ENCODE measurements at places on chromosomes 13 and 19.
A peak's percentile ranks its signal among the peaks of the same experiment; 100 is the strongest.

DNA sequence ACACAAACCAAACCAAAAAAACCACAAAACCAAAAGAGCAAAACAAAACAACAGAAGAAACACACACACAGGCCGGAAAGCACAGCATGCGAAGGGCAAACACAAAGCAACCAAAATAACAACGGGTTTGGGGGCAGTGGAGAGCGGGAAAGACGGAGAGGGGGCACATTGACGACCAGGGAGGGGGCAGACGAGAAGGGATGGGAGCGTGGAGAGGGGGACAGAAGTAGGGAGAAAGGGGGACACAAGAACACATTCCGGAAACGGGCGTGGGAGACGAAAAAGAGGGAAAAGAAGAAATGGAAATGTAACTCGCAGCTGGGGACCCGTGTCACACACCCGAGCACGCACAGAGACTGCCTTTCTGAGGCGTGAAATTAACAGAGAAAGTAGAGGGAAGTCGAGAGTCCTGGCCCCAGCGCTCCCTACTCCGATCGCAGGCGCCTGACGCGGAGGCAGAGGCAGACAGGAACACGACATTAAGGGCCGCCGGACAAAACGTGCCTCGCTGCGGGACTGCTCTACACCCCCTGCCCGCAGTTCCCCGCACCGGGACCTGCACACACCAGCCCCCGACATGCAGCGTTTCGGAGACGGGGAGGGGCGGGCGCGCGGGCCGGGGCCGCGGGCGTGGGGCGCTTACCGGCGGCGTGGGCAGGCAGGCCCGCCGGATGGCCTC, 652 bp downstream of the POU4F1 start:
- peaks cover 39% of the 10 kb centered on the region for H3K4me1 ChIP-seq
- peak overlapping the region; percentile 31 for H3K4me3 ChIP-seq
- no peak for DNase-seq
- no peaks in the 10 kb centered on the region for H3K36me3 ChIP-seq
- H3K27me3 ChIP-seq = peaks cover 84% of the 10 kb centered on the region

DNA sequence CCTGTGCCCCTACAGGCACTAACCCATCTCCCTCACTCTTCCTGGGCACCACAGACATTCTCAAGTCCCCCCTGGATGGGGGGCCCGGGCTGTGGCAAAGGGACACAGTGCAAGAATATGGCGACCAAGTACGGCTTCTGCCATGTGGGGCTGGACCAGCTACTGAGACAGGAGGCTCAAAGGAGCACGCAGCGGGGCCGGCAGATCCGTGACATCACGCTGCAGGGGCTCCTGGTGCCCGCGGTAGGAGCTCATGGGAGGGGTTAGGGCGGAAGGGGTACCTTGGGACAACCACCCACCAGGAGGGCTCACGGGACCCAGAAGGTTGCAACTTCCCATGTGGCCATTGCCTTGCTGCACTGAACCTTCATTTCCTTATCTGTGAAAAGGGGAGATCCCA, 3.3 kb upstream of the GTF2F1 start:
- no peaks in the 10 kb centered on the region for H3K27me3 ChIP-seq
- no peak for DNase-seq
- H3K27ac ChIP-seq = no peak overlapping the region
- H3K36me3 ChIP-seq = no peaks in the 10 kb centered on the region

GRCh38 chr13:42214446-42214845, 57.5 kb upstream of the AKAP11 start:
- H3K27ac ChIP-seq = no peak overlapping the region
- no peak for DNase-seq
- no peak overlapping the region for H3K4me3 ChIP-seq

DNA sequence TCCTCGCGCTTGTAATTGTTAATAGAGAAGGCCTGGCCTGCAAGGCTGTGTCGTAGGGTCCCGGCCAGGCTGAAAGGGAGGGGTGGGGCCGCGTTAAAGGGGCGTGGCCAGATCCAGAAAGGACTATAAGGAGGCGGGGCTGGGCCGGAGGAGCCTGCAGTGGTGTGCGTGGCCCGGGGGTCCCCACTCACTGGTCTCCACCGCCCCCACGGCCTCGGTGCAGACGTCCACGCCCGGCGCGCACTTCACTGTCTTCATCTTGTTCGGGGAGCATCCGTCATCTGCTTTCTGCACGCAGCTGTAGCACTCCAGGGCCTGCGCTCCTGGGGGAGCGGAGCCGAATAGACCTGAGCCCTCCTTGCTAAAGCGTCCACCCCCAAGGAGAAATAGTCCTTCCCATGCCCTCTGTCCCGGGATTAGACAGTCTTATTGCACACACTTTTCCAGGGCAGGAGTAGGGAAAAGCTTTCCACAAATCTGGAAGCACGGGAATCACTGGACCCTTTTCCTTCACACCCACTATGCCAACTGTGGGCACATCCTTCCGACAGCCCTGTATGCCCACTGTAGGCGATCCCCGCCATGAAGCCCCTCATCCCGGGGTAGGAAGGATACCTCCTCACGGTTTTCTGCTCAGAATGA, 1.2 kb downstream of the LYPD3 start:
- H3K27ac ChIP-seq = peak overlapping the region; percentile 83
- no peaks in the 10 kb centered on the region for H3K36me3 ChIP-seq
- DNase-seq = no peak
- no peaks in the 10 kb centered on the region for H3K27me3 ChIP-seq
- peaks cover 28% of the 10 kb centered on the region for H3K4me1 ChIP-seq
- H3K4me3 ChIP-seq = peak overlapping the region; percentile 62

DNA sequence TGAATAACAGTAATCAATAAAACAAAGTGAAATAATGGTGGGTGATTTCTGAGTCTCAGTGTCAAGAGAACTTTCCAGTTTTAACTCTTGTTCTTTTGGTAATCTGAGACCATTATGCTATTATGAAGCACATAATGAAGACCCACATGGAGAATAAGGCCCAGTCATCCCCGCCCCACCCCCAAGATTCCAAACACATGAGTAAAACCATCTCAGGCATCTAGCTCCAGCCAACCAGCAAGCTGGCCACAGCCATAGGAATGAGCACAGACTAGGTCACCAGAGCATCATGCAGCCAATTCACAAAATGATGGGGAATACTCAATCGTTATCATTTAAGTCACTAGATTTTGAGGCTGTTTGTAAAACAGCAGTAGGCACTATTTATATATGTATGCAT, 1769.0 kb upstream of the PCDH20 start:
- no peak overlapping the region for H3K27ac ChIP-seq
- H3K4me3 ChIP-seq = no peak overlapping the region
- no peak for DNase-seq
- H3K4me1 ChIP-seq = no peaks in the 10 kb centered on the region
- H3K36me3 ChIP-seq = no peaks in the 10 kb centered on the region
- no peaks in the 10 kb centered on the region for H3K27me3 ChIP-seq

GRCh38 chr19:46913852-46914430, 53.1 kb downstream of the ARHGAP35 start:
- no peak overlapping the region for H3K27ac ChIP-seq
- H3K36me3 ChIP-seq = peaks cover 5% of the 10 kb centered on the region
- no peak for DNase-seq
- H3K27me3 ChIP-seq = no peaks in the 10 kb centered on the region

- H3K27me3 ChIP-seq = no peaks in the 10 kb centered on the region
- H3K4me1 ChIP-seq = peaks cover 9% of the 10 kb centered on the region
- H3K4me3 ChIP-seq = no peak overlapping the region
These were observed 122.5 kb downstream of the STK24 start for GRCh38 chr13:98454389-98454881.

GRCh38 chr19:35404879-35405622, 34.2 kb downstream of the GPR42 start:
- no peak overlapping the region for H3K27ac ChIP-seq
- H3K36me3 ChIP-seq = no peaks in the 10 kb centered on the region
- no peaks in the 10 kb centered on the region for H3K4me1 ChIP-seq
- no peak for DNase-seq
- no peak overlapping the region for H3K4me3 ChIP-seq
- no peaks in the 10 kb centered on the region for H3K27me3 ChIP-seq

DNA sequence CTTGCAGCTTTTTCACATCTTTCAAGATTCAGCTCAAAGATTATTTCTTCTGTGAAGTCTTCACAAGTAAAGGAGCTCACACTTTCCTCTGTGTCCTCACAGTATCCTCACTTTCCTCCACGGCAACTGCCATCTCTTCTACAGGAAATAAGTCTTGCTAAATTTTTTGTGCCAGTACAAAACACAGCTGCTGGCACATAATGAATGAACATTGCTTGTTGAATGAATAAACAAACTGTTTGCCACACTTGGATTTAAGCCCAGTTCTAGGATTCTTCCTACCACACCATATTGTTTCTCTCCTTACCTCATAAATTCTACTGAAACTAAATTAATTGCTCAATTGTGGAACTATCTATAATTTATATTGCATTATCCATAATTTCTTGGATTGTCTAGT, 59.5 kb downstream of the RAP2A start:
- no peak overlapping the region for H3K4me3 ChIP-seq
- no peaks in the 10 kb centered on the region for H3K27me3 ChIP-seq
- H3K27ac ChIP-seq = no peak overlapping the region
- DNase-seq = no peak

DNA sequence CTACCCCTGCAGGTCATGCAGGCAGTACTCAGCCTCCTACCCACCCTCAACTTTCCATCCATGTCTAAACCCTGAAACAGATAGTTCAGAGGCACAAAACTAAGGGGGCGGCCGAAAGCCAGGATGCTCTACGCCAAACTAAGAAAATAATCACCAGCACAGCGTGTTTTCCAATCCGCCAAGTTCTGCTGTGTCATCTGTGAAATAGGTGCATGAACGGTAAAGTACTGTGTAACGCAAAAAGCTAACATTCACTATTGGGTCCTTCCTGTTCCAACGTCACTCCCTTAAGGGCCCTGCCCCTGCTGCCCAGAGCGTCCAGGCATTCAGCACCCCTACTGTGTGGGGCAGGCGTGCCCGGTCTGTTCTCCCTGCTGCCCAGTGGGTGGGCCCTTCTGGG, 12.2 kb upstream of the TIMM44 start:
- H3K36me3 ChIP-seq = no peaks in the 10 kb centered on the region
- H3K4me3 ChIP-seq = no peak overlapping the region
- H3K27me3 ChIP-seq = no peaks in the 10 kb centered on the region
- H3K4me1 ChIP-seq = no peaks in the 10 kb centered on the region
- no peak for DNase-seq

GRCh38 chr19:31461814-31462539, 112.7 kb upstream of the TSHZ3 start:
- DNase-seq = no peak
- no peaks in the 10 kb centered on the region for H3K27me3 ChIP-seq
- H3K4me1 ChIP-seq = no peaks in the 10 kb centered on the region
- no peak overlapping the region for H3K4me3 ChIP-seq

- no peaks in the 10 kb centered on the region for H3K27me3 ChIP-seq
- H3K36me3 ChIP-seq = no peaks in the 10 kb centered on the region
- H3K4me3 ChIP-seq = no peak overlapping the region
- no peak overlapping the region for H3K27ac ChIP-seq
These were observed 13.6 kb upstream of the LILRB2 start for GRCh38 chr19:54294539-54294938.

DNA sequence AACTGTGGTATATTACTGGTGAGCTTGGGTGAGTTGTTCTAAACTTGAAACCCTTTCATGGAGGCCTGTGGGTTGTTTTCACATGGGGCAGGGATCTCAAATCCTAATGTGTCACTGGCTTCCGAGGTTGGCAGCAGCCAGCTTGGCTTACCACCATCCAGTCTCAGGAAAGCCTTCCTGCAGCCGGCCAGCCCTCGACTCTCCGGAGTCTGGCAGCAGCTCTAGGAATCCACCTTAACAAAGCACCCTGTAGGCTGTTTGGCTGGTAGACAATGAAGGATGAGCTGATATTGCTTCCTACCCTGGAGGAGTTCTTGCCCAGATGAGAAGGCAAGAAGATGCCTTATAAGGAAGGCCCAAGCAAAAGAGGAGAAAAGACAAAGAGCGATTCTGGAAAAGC, 188.3 kb downstream of the KLF12 start:
- H3K27ac ChIP-seq = peak overlapping the region; percentile 21
- DNase-seq = no peak
- H3K27me3 ChIP-seq = no peaks in the 10 kb centered on the region

DNA sequence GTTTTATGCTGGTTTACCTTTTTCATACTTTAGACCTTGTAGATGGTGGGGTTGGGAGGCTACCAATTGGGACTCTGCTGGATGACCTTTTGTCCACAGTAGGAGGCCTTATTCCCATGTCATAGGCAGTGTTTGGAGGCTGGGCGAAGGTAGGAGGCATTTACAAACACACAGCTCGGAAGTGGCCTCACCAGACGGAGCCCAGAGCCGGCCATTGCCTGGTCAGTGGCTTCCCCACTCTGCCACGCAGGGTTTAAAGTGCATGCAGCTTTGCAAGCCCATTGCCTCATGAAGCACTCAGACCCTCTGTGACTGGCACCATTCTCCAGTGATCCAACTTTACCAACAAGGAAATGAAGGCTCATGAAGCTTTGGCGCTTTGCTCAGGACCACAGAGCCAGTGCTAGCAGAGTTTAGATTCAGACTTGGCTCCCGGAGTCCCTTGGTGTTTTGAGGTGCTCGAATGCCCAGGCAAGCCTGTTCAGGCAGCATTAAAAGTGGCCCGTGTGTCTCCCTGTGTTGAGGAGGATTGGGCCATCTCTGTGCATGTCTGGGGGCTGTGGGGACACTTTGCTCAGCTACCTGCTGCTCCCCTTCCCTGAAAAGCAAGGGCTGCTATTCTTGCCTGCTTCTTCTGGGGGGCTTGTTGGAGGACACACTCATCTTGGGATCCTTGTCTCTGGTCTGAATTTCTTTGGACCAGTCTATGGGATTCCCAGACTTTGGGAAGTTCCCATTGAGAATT, 148.7 kb downstream of the ZNF536 start:
- H3K4me3 ChIP-seq = no peak overlapping the region
- H3K36me3 ChIP-seq = no peaks in the 10 kb centered on the region
- no peak for DNase-seq
- H3K4me1 ChIP-seq = no peaks in the 10 kb centered on the region
- no peaks in the 10 kb centered on the region for H3K27me3 ChIP-seq
